Anterior cingulate cortex (tissue), 58 donors: ENCODE measurements at places on chromosomes 6 and 20.

GRCh38 chr20:5044075-5044620 is 42.8 kb upstream of the SLC23A2 start:
- DNase-seq: no peak

DNA sequence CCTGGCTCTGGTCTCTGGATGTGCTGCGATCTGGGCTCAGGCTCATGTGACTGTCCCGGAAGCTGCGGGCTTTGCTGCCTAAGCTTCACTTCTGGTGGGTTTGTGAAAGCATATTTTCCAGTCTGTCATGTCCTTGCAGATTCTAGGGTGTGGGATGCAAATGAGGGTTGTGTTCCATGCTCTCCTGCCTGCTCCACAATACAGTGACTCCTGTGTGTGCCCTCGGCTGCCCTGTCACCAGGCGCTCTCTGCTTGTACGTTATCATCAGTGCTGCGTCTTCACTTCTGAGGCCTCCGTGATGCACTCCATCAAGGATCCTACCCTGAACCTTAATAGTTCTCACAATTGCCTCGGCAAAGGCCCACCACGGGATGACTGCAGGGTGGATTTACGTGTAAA is 84.2 kb downstream of the TTLL2 start:
- no peak for DNase-seq

GRCh38 chr6:54519161-54519560 is 210.9 kb downstream of the TINAG start:
- no peak for DNase-seq

- no peak for DNase-seq
Measured at GRCh38 chr6:1591926-1592325, 17.8 kb upstream of the FOXC1 start.

DNA sequence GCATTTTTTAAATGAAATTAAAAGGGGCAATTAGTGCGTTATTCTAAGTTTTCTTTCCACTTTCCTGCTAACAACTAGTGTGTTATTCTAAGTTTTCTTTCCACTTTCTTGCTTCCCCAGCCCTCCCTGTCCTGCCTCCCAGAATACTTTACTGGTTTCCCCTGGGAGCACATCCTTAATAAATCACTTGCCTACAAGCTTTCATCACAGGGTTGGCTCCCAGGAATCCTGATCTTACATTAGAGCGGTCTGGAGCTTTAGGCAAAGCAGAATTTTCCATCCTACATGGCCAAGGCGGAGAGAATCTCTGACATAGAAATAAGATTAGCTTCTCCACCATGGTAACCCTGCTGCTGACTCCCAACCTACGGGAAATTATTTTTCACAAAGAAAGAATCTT is 150.4 kb downstream of the BFSP1 start:
- DNase-seq: no peak

DNA sequence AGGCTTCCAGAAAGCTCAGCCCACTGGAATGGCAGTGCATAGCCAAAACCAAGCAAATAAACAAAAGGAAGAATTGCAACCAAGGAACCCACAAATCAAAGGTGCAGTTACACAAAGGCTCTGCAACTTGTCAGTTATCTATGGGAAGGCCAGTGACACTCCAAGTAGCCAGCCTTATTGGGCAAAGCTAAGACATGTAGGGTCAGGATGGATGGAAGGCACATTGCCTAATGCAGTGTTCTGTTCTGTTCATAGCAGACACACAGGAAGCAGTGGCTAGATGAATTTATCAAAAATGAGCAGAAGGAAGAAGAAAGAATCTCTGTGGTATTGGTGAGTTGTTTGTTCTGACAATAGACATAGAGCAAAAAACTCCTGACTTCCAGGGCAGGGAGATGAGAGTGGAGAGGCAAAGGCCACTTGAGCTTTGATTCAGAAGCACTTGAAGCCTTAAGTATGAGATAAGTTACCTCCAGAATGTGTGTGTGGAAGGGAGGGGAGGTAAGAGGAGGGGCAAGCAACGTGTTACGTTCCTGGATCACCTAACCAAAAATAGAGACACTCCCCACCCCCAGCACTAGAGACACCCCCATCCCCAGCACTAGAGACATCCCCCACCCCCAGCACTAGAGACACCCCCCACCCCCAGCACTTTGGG is 57.9 kb upstream of the AKAP12 start:
- DNase-seq: no peak

DNA sequence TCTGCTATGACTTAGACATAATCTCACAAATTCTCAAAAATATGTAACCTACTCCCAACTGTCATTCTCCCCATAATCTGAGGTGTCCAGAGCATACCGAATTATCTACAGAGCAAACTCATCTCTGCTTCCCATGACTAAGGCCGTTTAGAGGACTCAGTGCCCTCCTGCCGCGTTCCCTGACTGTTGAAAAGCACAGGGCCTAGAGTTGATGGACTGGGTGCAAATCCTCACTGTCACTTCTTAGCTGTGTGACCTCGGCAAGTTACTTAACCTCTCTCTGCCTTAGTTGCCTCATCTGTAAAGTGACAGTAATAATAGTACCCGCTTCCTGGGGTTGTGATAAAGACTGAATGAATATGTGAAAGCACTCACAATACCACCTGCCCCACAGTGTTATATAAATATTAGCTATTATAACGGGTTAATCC is 4.7 kb upstream of the TUBB2A start:
- DNase-seq: no peak

GRCh38 chr6:110180228-110181008 is at the start of gene CDC40:
CDC40 (plus strand) TSS chr6:110180427; CDS start chr6:110180445, 18 bp downstream.
- DNase-seq: peak; percentile 75

DNA sequence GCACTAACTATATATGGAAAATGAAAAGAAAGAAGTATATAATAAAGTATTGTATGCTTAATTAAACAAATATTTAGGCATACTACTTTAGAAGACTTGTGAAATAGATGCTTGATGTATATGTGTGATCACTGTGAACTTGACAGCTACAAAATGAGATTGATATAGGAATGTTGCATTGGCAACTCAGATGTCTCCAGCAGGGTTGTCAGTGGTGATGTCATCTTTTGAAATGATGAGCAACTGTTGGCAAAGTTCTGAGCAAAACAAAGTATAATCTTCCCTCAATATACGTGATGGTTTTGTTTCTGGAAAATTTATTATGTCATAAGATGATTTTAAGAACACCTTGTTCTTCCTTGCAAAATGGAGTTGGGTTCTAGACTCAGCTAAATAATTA is 133.8 kb downstream of the ARID1B start:
- DNase-seq: no peak

- no peak for DNase-seq
Measured at GRCh38 chr6:143064951-143065683, 4.4 kb downstream of the AIG1 start.

DNA sequence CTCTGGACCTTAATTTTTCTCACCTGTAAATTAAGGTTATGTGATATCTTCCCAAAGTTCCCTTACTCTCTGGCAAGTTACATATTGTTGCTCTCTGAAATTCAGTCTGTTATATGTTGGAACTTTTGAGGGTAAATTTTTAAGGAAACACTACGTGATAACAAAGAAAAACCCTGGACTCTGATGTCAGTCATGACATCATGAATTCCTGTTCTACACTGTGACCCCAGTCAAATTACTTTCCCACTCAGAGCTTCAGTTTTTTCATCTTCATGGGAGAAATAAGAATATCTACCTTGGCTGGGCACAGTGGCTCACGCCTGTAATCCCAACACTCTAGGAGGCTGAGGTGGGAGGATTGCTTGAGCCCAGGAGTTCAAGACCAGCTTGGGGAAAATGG is 164.6 kb upstream of the RALGAPA2 start:
- no peak for DNase-seq

DNA sequence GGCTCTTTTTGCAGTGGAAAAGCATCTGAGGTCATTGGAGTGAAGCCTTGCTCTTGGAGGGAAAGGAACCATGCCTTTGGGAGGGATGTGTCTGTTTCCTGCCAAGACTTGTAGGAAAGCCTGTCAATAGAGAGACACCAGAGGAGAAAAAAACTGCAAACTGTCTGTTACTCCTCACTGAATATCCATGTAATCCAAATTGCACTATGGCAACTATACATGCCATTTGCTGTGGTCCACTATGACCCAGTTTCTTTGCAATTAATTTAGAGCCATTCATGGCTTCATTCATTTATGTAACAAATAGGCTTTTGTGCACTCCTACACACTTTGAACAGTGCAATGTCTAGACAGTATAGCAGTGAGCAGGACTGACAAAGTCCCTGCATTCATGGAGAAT is 296.5 kb downstream of the SLC35F1 start:
- DNase-seq: no peak

DNA sequence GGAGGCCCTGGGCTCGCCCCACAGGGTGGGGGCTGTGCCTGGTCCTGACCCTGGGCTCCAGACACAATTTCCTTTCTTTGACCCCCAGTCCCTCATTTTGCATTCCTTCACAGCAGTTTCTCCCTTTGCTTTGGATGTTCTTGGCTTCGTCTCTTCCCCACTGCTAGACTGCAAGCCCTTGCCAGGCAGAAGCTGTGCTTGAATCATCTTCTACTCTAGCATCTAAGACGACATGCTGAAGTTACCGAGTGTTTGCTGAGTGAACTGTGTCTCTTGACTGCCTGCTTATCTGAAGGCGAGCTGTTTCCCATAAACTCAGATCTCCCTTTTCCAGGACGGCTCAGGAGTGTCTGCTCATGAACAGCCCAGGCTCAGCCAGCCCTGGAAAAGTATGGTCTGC is 14.3 kb upstream of the SYNDIG1 start:
- DNase-seq: no peak

DNA sequence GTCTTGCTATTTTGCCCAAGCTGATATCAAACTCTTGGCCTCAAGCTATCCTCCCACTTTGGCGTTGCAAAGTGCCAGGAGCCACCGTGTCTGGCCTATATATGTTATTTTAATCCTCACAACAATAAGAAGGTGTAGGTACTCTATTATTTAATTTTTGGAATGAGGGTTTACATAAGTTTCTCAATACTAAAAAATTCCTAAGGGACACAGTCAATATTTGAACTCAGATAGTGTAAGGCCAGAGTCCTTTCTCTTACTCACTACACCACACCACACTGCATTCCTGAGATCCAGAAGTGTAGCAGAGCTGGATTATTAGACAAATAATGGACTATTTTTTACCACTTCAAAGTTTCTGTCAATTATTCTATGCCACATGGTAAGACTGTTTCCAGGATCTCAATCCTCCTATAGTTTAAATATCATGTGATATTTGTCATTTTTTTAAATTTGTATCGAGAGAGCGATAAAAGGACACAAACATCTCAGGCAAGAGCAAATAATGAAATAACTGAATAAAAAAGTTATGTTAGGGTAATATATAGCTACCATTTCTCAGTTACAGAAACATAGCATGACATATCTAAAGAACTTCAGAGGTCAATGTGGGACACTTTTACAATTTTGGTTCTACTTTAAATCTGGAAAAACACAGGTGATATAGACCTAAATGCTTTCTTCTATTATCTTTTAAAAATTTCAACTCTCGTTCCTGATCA is 162.2 kb upstream of the THEMIS start:
- DNase-seq: no peak

- no peak for DNase-seq
Measured at GRCh38 chr20:10519361-10520046, 84.4 kb downstream of the SLX4IP start.

DNA sequence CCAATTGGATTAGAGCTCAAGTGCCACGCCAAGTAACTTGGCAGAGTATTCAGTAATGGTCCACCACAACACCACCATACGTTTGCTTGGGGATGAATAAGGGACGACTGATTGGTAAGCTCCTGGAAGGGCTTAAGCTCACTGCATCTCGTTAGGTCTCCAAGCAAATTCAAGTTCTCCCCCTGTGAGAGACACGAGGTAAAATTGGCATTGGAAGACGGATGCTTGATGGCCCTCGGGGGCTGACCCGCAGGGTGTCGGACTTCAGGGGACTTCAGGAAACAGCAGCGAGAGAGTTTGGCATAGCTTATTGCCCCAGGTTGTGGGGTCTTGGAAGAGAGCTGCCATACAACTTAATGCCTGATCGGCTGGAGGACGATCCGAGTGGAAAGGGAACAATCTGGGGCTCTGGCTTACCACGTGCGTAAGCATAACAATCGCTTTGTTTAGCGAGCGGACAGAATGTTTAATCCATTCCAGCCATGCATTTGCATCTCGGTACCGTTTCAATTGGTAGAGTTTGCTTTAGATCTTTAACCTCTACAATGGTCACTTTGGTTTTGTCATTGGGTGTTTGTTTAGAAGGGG is 4.8 kb upstream of the ZNFX1 start:
- DNase-seq: no peak

DNA sequence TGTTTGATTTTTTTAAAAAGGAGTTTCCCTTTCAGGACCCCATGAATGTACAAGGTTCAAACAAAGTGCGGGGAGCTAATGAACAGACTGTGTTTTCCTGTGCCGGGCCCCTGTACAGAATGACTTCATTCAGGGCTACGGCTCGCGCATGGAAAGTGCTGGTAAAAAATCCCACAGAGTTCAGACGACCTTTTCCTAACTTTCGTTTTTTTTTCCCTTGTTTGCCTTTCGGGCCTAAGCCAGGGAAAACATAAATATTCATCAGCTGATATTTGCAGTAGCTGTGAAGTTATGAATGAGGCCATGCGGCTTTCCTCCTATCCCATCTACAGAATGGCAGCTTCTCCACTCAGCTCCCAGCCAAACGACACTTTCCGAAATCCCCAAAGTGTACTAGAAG is 74.0 kb downstream of the HAO1 start:
- no peak for DNase-seq

- no peak for DNase-seq
Measured at GRCh38 chr20:16316513-16316912, 256.7 kb downstream of the KIF16B start.

DNA sequence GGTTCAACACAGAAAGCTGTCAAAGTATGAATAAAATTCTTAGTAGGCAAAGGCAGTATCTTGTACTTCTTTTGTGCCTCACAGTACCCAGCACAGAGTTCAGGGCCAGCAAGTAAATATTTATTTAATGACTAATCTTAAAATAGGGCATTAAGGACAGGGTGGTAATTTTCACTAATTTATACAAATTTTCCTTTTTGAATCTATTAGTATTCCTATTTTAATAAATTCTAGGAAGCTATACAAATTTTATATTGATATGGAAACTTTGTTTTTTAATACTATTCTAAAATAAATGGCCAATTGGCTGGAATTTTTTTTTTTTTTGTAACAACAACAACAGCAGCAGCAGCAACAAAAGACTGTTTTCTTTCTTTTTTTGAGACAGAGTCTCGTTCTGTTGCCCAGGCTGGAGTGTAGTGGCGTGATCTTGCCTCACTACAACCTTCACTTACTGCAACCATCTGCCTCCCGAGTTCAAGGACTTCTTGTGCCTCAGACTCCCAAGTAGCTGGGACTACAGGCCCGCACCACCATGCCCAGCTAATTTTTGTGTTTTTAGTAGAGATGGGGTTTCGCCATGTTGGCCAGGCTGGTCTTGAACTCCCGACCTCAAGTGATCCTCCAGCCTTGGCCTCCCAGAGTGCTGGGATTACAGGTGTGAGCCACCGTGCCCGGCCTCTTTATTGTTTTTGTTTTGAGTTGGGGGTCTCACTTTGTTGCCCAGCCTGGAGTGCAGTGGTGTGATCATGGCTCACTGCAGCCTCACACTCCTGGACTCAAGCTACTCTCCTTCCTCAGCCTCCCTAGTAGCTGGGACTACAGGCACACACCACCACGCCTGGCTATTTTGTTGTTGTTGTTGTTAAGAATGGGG is 85.2 kb downstream of the FKBP5 start:
- DNase-seq: no peak
